ENCODE measurements at places on chromosomes 7 and 10.

DNA sequence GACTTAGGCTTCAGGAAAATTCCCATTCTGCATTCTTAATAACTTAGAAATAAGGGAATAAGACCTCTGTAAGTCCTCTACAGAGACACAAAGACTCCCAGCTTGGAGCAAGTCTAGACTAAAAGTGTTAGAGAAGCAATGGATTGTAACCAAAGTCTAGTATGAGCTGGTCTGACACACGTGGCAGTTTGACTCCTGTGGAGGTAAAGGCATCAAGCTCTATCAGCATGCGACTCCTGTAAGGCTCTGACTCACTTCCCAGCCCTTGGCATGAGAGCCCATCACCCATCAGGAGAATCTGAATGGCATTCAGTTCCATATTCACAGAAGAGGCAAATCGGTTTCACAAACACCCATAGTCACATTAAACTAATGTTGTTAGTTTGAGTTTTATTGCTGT is 4.4 kb upstream of the VSTM4 start:
- DNase-seq, result no peak

DNA sequence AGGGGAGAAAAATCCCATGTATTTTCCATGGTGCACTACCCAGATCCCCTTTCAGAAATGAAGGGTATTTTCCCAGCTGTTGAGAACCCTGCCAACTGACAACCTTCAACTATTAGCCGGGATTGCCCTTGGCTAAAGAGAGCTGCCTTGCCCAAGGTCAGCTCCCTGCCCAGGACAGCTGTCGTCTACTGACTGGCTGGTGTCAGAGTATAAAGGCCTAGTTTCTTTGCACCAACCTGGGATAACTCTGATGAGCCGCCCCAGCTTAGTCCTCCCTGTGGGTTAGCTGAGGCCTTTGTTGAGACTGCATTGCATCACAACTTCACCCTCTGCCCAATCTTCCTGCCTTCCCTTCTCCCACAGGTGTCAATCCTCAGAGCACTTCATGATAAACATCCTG is 147.2 kb upstream of the RHEB start:
- no peak for DNase-seq

DNA sequence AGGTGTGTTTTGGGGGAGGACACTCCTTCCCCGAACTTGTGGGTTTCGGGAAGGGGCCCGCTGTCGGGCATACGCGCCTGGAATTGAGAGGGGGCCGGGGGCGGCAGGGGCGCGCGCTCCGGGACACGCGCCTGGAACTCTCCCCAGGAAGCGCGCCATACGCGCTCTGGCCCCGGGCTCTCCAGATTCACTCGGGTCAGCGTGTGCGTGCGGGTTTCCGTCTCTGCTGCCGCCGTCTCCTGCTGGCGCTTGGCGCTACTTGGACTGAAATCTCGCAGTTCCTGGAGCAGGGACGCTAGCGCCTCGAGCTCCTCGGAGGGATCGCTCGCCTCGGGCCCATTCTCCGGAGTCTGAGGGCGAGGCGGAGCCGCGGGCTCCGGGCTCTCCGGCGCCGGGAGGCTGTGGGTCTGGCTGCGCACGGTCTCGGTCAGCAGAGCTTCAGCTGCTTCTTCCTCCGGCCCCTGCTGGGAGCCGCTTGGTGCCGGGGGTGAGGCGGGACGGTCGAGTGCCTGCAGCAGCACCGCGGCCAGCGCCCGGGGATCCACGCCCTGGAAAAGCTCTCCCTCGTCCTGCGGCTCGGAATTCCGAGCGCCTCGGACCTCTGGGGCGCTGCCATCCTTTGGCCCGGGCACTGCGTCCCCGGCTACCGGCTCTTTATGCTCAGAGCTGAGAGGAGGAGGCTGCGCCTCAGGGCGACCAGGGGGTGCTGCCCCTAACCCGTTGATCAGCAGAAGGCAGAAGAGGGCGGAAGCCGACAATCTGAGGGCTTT is 1.1 kb downstream of the VGF start:
- DNase-seq, result no peak

DNA sequence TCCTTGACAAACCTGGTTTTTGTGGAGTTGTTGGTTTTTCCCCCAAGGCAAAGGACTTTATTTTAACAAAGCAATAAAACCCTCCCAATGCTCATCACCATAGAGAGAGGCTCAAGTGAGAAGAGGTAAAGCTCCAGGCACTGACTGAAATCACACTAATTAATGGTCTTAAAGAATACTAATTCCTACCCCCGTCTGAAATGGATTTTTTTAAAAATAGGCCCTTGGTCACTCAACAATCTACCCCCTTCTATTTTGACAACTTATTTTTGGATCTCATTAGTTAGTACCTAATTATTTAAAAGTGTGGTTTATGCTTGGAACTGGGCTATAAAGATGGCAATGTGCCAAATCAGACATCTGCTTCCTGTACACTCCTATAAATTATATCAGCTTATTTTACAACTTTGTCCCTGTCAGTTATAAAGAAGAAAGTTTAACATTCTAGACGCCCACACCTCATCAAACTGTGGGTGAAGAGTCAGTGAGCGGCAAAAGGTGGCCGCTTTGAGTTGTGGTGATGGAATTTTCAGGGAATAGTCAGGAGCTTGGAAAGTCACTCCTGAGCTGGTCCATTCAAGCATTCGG is 10.6 kb downstream of the GLI3 start:
- DNase-seq, result no peak

Measured in CD4-positive, alpha-beta T cell treated with Interleukin-10 for 1 hour (primary cell).